ENCODE measurements at places on chromosomes 1 and 21.

- no peak for DNase-seq
These were observed 4.9 kb upstream of the ZMYM6 start for GRCh38 chr1:35036621-35037020.

- no peak for DNase-seq
These were observed 399.4 kb downstream of the SMYD3 start for GRCh38 chr1:246107516-246108277.

GRCh38 chr1:9350013-9350908 lies 57.6 kb downstream of the SPSB1 start:
- DNase-seq, result no peak

DNA sequence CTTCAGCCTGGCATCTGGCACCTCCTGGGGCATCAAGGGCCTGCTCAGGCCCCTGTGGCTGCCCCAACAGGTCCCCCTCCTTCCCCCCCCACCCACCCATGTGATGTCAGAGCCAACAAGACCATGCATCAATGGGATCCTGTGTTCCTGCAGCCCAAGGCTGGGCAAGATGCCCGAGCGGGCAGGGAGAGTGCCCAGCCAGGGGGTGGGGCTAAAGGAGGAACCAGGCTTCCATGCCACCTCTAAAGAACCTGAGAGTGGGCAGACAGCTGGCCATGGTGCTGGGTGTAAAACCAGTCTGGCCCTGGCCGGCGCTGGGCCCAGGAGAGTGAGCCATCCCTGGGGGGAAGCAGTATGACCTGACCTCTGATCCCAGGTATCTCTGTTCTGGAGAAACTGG lies 7.6 kb downstream of the COL16A1 start:
- peak; percentile 82 for DNase-seq

- no peak for DNase-seq
These were observed 16.0 kb downstream of the MORN1 start for GRCh38 chr1:2375246-2375922.

- DNase-seq, result peak; percentile 63
These were observed 3.2 kb downstream of the PSRC1 start for GRCh38 chr1:109279615-109280278.

GRCh38 chr1:66927528-66927927 lies 2.7 kb downstream of the MIER1 start:
- DNase-seq, result no peak

DNA sequence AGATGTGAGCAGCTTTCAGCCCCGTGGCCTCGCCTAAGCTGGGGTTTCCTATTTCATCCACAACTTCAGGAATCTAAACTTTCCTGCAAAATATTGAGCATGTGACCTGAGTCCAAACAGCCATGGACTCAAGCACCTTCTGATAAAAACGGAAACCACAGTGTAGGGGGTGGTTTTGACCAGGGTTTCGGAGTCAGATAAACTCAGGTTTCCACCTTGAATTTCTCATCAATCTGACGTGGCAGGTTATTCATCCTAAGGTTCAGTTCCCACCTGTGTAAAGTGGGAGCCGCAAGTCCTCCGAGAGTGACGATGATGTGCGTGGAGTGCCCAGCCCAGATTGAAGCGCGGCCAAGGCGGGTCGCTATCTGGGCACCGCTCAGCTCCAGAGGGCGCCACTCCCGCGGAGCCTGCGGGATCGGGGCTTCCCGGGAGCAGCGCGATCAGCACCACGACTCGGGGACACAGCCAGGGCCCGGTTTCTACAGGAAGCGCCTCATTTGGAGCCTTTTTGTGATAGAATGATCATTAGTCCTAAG lies 871 bp upstream of the ETS2 start:
- peak; percentile 92 for DNase-seq

DNA sequence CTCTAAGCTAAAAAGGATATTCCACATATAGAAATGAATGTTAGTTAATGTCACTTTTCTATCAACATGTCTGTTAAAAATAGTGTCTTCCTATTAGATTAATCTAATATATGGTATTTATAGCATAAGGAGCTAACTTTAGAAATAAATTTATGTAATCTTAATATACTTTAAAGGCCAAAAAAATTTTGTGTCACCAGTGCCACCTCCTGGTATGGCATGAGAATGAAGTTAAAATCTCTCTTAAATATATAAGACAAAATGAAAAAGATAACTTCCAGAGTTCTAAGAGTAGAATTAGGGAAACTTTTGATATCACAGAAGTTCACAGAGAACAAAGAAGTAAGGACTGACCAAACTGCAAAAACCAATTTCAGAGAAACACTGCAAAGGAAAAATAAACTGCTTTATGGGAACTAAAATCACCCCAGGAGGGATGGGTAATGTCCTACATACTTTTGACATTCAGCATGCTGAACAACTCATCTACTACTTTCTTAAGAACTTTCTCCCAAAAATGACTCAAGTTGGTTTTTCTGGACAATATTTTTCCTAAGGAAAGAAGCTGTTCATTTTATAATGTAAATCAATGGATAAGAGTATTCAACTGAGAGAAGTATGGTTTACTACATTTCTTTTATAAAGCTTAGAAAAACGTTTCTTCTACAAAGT lies 82.8 kb downstream of the TRIM33 start:
- no peak for DNase-seq

GRCh38 chr1:215601276-215601675 lies 34.2 kb downstream of the KCTD3 start:
- DNase-seq, result no peak

DNA sequence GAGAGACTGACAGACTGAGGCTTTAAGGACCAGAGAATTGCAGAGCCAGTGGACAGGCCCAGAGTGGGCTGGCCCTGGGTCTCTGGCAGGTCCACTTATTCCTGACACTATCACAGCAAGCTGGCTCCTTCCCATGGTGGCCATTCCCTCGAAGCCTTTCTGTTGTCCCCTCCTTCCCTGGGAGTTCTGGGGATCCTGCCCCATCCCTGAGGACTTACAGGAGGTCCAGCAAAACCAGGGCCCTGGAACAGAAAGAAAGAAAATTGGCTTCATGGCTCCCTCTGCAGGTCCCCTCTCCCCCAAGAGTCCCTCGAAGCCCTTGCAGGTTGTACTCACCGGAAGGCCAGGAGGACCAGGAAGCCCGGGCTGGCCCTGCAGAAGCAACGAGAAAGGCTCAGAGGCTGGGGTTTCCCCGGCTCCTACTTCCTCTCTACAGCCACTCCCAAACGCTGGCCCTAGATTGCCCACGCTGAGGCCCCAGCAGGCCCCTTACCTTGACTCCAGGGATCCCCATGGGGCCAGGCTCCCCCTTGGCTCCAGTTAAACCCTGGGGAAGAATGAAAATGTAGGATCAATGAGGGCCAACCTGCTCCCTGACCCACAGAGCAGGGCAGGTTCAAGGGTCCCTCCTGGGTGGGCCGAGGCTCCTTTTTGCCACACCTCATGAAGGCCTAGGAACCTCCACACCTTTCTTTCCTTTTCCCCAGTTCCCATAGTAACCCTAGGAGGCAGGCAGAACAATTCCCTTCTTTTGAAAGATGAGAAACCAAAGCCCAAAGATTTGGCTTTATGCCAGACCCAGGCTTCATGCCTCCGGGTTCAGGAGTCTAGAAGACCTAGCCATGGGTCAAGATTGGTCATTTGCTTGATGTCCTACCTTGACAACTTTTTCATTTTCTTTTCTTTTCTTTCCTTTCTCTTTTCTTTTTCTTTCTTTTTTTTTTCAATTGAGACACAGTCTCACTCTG lies 4.6 kb downstream of the COL9A2 start:
- DNase-seq, result no peak

DNA sequence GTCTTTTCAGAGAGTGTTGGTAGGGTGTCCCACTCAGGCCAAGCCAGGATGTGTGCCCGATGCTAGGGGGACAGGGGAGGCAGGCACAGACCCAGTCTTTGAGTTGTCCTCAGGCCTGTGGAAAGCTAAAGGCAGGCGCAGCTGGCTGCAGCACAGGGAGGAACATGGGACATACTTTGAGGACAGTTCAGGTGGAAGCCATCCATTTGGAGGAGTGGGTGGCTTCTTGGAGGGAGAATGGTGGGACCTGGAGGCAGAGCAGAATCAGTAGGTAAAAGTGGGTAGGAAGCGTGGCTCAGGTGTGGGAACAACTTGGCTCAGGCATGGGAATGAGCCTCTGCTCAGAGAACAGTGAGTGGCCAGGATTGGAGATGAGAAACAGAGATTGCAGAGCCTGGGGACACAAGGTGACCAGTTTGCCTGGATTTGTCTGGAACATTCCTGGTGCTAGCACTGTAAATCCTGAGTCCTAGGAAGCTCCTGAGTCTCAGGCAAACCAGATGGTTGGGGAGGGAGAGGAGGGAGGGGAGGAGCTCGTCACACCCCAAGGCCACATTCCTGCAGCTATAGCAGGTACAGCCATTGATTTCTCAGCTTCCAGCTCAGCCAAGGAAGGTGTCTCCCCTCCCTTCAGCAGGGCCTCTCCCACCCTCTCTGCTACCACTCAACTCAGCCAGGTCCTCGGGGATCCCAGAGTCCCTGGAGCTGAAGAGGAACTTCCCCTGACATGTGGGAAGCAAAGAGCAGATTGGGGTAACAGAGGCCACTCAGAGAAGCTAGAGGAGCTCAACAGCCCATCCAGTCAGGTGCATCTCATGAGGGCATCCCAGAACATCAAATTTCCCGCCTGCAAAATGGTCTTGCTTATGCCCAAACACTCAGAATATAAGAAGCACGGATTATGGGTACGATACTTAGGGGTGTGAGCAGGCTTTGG lies 65.2 kb upstream of the TINAGL1 start:
- no peak for DNase-seq

- no peak for DNase-seq
These were observed 76.3 kb downstream of the XCL2 start for GRCh38 chr1:168467452-168467851.

DNA sequence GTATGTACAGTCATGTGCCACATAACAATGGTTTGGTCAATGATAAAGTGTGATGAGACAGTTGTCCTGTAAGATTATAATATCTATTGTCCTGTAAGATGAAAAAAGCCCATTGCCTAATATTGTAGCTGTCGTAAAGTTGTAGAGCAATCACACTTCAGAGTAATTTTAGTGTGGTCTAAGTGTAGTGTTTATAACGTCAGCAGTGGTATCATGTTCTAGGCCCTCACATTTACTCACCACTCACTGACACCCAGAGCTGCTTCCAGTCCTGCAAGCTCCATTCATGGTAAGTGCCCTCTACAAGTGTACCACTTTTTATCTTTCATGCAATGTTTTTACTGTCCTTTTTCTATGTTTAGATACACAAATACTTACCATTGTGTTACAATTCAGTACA lies 259.9 kb upstream of the RAB4A start:
- no peak for DNase-seq

DNA sequence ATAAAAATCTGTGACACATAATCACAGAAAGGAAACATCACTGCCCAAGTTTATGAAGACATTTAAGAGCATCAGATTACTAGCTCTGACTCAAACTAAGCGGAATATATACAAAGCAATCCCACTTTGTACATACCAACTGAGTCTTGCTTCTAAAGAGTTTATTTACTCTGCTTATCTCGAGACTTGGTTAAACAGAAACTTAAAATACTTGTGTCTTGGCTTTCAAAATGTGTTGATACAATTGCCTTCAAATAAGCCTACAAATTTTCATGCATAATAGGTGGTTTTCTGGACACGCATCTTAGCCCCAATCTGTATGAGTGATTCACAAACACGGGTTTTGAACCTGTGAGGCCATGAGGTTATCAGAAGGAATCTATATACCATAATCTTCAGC lies 21.0 kb downstream of the CD160 start:
- DNase-seq, result no peak

- no peak for DNase-seq
These were observed 25.7 kb downstream of the WDR4 start for GRCh38 chr21:42853621-42854020.

GRCh38 chr21:45819478-45820170 lies 161.9 kb upstream of the COL6A1 start:
- DNase-seq, result no peak

DNA sequence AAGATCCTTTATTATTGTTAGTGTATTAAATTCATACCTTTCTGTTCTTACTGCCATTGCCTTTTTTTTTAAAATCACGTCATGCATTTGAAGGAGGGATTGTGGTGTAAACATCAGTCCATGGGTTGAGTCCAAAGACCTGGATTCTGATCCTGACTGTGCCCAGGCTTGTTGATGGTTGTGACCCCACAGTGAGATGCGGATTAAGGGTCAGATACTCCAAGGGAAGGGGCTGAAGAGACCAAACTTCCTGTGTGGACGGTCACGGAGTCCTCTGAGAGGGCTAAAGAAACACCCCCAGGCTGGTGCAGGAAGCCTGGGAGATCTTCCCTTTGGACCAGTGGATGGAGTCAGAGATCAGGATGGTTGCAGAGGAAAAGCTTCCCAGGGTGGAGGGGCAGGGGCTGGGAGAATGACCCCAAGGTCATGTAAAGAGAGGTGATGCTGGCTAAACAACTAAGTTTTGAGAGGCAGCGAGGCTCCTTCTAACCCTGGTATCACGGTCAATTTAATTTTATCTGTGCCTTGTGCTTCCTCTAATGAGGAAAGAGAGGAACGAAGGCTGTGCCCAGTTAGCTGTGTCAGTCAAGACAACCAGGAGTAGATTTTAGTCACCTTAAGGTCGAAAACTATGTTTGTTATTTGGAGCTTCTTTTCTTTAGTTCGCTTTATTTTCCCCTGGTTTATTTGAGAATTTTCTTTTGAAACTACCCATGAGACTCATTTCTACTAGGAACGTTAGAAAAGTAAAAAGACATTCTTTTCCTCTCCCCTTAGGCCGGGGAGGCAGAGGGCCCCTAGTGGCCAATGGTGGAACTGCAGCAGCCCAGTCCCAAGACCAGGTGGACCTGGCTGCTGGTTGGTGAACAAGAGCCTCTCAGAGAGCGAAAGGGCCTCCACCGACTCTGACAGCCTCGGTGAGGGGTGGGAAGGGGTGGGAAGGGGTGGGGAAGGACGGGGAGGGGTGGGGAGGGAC lies 8.7 kb upstream of the GPR161 start:
- peak; percentile 83 for DNase-seq

GRCh38 chr21:38505654-38506523 lies 7.6 kb upstream of the ERG start:
- DNase-seq, result peak; percentile 26
